ENCODE measurements at places on chromosomes 5 and 9.

DNA sequence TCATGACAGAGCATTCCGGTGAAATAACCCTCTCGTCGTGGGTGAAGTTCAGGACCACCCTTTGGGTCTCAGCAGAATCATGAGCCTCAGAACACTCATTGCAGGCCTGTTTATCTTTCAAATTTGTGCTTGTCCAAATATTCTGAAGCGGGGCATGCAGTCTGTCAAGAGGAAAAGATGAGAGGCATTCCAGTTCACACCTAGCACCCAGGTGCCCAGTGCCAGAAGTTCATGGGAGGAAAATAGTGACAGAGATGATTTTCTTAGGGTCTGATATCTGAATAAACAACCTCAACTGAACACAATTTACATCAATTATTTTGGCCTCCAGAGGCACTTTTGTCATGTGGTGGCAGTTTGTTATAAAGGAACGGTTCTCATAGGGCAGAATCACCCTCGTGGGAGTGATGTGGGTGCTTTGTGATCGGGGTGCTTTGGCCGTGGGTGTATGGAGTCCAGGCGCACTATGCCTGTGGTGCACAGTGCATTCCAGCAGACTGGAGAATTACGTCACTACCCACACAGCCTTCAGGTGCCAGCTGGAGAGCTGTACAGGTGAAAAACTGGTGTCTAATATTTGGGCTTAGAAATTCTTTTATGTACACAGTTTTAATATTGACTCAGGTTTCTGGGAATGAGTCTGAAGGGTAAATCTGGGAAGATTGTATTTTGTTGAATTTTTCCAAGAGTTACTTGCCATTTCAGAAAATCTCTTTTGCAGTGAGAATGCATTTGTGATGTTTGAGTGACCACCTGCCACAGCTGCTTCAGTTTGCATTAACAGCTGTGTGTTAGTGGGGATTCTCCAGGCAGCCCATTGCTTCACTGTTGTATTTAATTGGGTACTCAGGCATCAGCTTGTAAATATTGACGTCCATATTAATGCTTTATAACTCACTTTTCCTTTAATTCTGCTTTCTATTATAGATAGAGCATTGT, 289.3 kb downstream of the FANCC start:
- no peak for DNase-seq

DNA sequence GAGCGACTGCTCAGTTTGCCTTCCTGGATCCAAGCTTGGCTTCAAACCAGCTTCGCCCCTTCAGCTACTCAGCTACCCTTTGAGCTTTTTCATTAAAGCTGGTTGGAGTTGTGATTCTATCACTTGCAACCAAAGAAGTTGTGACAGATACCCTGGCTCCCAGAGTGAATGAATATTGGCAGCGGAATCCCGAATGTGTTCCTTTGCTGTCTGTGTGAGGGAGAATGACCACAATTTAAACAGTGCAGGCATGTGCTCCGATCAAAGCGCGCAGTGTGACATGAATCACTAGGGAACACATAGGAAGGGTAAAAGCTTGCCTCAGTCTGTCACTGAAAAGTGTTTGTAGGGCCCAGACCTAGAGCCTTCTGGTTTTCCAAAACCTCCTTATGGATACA, 6.6 kb upstream of the AFAP1L1 start:
- DNase-seq = no peak

GRCh38 chr9:21287280-21287679, 17.8 kb downstream of the IFNA5 start:
- no peak for DNase-seq

- DNase-seq = no peak
These were observed 9.4 kb upstream of the C5orf58 start for GRCh38 chr5:170223360-170223759.

GRCh38 chr9:20032413-20033006, 243.7 kb upstream of the SLC24A2 start:
- DNase-seq = no peak

GRCh38 chr9:133120501-133121197, 391 bp downstream of the RALGDS start:
- no peak for DNase-seq

DNA sequence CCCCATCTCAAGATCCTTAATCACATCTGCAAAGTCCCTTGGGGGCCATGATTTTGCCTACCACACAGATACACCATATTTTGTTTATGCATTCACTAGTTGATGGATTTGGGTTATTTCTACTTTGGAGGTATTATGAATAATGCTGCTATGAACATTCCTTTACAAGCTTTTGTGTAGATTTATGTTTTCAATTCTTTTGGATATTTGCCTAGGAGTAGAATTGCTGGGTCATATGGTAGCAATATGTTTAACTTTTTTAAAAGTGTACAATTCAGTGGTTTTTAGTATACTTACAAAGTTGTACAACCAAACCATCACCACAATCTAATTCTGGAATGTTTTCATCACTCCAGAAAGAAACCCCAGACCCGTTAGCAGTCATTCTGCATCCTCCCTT, 7.8 kb upstream of the ANP32B start:
- DNase-seq = no peak

- DNase-seq = no peak
These were observed 232.3 kb upstream of the WWC1 start for GRCh38 chr5:168059131-168059530.

DNA sequence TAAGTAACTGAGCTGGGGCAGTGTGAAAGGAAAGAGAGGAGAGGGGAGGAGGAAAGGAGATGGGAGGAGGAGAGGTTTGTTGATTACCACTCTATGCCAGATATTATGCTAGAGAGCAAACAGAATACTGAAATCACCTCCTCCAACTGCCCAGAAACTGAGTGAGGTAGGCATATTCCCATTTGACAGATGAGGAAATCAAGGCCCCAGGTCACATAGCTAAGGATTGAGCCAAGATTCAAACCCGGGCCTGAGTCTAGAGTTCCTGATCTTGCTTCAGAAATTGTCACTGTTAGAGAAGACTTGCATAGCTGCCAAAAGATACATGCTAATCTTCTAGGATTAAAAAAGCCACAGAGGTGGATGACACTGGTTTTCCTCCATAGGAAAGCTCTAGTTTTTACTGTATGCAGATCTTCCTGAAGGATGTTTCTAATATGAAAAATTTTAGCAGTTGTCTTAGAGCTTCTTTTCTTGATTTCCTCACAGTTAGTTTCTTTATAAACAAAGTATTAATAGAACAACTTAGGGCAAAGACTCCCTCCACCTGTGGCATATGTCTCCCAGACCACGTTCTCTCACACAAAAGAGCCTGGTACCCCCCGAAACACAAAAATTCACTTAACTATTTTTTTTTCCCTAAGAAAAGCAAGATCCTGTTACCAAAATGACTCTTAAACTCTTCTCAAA, 97.4 kb downstream of the NLN start:
- no peak for DNase-seq

DNA sequence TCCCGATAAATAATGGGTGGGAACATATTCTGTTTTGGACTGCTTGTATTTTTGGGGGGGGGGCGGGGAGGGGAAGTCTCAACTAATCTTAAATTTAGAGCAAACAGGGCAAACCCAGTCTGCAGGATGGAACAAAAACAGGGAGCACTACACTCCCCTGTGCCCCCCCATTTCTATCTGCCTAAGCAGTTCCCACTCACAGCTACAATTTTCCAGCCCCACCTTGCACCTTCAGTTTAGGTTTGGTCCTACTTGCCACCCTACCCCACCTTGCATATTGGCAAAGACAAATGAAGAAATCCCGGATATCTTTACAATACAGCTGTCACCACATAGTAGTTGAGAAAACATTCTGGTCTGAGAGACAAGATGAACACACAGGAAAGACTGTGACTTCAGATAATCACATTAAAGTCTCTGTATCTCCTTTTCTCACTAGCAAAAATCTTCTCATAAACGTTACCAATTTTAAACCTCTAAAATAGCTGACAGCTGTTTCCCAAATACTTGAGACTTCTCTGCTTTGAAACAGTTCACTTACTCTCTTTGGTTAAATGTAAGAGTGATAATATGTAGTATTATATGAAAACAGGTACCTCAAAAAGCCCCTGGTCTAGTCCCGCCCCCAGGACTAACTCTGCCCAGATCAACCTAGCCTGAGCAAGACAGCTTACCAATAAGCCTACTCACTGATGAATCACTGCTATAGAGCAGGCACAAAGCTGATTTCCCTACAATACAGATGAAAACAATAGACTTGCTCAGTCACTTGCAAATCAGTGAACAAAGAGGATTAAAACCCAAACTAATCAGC, 5.2 kb upstream of the RAPGEF6 start:
- no peak for DNase-seq

DNA sequence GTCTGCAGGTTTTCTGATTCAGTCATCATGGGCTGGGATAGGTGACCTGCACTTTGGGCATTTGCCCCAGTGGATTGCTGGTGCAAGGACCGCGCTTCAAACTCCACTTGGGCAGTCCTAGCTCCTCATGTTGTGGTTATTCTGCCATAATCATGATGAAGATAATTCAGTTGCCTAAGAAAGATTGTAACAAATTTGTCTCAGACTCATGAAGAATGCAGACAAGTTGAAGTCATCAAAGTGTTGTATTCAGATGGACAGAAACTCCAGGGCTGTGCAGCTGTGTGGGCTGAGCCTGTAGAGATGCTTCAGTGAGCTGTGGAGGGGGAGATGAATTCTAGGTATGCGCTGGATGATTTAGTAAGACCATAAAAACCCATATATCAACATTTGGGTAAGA, 38.5 kb downstream of the TARS1 start:
- DNase-seq = no peak

GRCh38 chr5:126186210-126186609, 237.0 kb upstream of the GRAMD2B start:
- no peak for DNase-seq

DNA sequence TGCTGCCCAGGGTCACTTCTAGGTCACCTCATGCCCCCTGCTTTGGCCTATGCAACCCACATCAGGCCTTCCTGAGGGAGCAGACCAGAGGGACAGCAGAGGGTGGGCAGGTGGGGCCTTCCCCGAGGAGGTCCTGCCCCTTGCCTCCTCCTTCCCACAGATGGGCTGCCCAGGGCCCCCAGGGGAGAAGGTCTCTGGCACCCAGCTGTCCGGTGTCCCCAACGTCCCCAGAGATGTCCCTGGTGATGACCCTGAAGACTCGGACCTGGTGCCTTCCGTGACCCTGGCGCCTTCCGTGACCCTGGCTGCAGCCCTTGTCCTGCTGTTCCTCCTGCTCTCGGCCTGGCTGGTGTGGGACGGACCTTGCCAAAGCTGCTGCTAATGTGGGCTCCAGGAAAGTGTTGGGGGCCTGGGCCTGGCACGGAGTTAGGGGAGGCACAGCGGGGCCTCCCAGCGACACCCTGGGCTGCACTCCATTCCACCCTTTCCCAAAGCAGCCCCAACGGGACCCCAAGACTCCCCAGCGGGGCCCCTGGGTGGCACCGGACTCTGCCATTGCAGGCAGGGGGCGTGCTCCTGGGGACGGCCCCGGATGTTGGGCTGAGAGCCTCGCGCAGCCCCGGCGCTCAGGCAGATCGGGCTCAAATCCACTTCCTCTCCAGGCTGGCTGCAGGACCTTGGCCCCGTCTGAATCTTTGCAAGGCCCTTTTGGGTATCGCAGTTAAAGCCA, 6.8 kb upstream of the SLC2A6 start:
- DNase-seq = no peak

DNA sequence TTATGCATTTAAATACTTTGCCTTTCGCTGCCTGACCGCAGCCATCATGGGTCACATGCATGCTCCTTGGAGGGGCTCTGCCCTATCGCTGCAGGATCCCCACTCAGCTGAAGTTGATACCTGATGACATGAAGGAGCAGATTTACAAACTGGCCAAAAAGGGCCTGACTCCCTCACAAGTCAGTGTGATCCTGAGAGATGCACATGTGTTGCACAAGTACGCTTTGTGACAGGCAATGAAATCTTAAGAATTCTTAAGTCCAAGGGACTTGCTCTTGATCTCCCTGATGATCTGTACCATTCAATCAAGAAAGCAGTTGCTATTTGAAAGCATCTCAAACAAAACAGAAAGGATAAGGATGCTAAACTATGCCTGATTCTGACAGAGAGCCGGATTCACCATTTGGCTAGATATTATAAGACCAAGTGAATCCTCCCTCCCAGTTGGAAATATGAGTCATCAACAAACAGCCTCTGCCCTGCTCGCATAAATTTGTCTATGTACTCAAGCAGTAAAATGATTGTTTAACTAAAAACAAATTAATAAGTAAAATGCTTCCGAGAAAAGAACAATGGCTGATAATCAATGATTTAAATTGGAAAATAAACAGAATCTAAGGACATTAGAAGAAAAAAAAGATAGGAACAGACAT, 41.6 kb upstream of the PPP2CA start:
- no peak for DNase-seq

DNA sequence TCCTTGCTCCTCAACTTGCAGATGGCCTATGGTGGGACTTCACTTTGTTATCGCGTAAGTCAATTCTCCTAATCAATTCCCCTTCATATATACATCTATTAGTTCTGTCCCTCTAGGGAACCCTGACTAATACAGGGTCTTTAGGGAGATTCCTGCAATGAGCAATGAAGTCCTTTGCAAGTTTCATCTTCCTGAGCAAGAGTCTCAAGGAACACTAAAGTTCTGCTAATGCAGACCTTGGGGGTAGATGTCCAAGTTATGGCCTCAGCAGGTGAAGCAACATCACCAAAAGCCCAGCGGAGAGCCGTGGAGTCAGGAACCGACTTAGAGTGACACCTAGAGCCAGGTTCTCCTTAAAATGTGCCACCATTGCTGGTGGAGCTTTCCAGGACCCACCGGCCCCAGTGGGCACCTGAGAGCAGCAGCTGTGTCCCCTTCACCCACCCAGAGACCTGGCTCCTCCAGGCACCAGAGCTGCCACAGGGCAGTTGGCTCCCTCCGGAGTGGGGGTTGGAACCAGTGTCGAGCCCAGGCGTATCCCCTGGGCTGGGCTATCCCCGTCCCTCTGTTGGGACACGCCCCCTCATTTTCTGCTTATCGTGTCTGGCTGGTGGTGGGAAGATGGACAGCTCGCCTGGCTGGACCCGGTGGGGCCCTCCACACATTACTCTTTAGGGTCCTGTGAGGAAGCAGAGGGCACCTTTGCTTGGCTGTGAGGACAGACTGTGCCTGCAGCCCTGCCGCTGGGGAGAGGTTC, 10.9 kb upstream of the FCN1 start:
- DNase-seq = no peak

DNA sequence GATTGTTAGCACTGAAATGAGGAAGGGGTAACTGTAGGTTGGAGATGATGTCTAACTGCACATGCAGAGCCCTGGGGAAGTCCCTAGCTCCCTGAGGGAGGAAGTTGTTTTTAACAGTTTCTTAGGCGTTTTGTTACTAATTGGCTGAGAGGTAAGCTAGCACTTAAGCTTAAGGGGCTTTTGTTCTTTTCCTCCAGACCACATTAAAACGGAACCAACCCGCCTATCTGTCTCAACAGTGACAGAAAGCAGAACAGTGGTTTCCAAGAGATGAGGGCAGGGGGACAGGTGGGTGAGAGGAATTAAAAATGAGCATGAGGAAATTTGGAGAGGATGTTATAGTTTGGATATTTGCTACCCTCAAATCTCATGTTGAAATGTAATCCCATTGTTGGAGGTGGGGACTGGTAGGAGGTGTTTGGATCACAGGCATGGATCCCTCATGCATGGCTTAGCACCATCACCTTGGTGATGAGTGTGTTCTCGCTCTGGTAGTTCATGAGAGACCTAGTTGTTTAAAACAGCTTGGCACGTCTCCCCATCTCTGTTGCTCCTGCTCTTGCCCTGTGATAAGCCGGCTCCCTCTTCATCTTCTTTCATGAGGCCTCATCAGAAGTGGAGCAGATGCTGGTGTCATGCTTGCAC, 38.9 kb downstream of the LYRM7 start:
- no peak for DNase-seq

GRCh38 chr5:116577064-116577788, 2.6 kb upstream of the SEMA6A start:
- no peak for DNase-seq
